ENCODE measurements at places on chromosomes 2 and 18.

- no peak for DNase-seq
Measured at GRCh38 chr18:37537868-37538525, 27.6 kb downstream of the CELF4 start.

- no peak for DNase-seq
Measured at GRCh38 chr2:74413001-74413698, 8.3 kb downstream of the C2orf81 start.

DNA sequence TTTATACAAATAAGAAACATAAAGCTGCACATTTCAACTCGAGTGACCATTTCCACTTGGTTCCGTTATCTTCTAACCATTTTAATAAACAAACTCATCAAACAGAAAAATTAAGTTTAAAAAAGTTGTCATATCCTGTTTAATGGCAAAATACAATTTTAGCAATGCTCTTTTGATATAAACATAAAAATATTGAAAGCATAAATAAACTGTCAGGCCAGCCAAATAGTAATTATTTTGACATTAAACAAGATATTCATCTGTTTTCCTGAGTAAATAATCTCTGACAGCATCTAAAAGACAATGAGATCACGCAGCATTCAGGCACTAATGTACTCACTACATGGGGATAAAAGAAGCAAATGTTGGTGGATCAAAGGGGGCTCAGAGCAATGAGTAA is 145.3 kb upstream of the ATP5MC3 start:
- no peak for DNase-seq

- no peak for DNase-seq
Measured at GRCh38 chr2:190467575-190468083, 59.5 kb downstream of the MFSD6 start.

GRCh38 chr2:23675506-23675905 is 251.4 kb downstream of the ATAD2B start:
- DNase-seq, result no peak
